ENCODE measurements at places on chromosomes 1 and 21.
A peak's percentile ranks its signal among the peaks of the same experiment; 100 is the strongest.

DNA sequence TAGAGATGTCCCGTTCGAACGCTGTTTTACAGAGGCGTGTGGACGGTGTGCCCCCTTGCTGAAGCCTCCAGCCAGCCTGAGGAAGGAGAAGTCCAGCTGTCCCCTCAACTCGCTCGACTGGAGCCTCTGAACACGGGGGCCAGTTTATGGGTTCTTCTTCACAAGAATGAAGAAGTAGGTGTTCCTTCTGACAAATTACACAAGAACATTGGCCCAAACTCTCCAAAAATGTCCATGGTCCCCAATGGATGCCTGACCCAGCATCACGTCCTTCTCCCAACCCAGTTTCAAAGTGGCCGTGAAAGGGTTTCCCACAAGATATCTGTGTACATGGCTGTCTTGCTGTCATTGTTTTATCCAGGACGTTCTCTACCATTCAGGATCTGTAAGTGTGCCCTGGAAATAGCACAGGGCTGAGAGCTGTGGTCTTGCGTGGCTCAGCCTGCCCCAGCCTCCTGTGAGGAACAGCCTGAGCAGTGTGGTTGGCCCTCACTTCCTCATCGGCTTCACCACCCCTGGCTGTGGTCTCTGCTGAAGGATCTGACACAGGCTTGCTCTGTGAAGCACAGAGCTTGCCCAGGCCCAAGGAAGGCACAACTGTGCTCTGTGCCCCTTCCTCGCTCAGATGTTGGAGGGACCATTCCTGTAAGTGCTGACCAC lies 1.0 kb upstream of the S100B start:
- DNase-seq = no peak

GRCh38 chr1:41323243-41323642 lies 38.0 kb upstream of the FOXO6 start:
- no peak for DNase-seq

GRCh38 chr21:28224191-28224726 lies 768.4 kb downstream of the LTN1 start:
- DNase-seq = no peak

- DNase-seq = no peak
Measured at GRCh38 chr21:20645344-20645743, 352.9 kb upstream of the NCAM2 start.

- DNase-seq = no peak
Measured at GRCh38 chr1:72018562-72018961, 263.8 kb downstream of the NEGR1 start.

DNA sequence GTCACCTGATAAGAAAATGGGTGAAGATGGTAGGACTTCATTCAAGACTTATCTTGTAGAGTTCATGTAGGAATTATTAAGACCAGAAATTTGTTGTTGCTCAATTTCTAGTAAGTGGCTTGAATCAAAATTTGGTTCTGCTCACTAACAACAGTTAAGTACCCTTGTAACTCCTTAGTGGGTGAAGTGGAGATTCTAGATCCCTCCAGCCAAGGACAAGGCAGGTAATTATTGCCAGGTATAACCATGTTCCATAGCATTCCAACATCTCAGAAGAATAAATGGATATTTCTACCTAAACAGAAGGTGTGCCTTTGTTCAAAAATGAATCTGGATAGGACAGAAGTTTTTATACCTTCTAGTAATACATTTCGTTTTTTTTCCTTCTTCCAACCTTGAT lies 282.3 kb downstream of the DUSP10 start:
- DNase-seq = no peak

GRCh38 chr1:228945885-228946284 lies 210.6 kb downstream of the RHOU start:
- DNase-seq = no peak

DNA sequence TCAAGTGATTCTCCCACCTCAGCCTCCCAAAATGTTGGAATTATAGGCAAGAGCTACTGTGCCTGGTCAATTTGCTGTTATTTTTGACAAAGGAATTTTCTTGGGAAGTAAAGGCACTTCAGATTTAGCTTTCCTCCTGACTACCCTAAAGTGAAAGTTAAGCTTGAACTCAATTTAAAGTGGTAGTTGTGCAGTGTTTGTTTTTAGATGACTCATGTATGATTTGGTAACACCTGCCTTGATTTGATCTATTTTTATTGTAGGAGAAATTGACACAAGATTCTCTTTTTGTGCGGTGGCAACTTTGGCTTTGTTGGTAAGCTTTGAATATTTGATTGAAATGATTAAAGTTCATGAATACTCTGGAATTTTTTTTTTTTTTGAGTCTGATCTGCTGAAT lies 5.0 kb downstream of the RABGGTB start:
- DNase-seq = no peak

DNA sequence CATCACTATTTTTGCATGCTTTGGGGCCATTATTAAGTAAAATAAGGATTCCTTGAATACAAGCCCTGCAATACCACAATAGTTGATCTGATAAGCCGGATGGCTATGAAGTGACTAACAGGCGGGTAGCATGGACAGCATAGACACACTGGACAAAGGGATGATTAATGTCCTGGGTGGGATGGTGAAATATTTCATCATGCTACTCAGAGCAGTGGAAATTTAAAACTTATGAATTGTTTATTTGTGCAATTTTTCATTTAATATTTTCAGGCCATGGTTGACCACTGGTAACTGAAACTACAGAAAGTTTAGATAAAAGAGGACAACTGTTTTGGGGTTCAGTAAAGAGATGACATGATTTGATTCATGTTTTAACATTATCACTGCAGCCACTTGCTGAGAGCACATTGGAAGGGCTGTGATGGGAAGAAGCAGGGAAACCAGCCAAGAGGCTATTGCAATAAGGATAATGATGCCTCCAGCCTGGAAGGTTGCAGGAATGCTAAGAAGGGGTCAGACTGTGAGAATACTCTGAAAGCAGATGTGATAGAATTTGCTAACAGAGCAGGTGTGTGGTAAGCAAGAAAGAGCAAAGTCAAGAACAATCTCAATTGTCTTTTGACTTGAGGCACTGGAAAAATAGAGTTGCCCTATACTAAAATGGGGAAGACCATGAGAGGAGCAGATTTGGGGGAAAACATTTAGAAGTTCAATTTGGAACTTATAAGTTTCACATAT lies 62.5 kb upstream of the TNFSF4 start:
- no peak for DNase-seq

- no peak for DNase-seq
Measured at GRCh38 chr1:85188530-85188929, 12.3 kb downstream of the SYDE2 start.

DNA sequence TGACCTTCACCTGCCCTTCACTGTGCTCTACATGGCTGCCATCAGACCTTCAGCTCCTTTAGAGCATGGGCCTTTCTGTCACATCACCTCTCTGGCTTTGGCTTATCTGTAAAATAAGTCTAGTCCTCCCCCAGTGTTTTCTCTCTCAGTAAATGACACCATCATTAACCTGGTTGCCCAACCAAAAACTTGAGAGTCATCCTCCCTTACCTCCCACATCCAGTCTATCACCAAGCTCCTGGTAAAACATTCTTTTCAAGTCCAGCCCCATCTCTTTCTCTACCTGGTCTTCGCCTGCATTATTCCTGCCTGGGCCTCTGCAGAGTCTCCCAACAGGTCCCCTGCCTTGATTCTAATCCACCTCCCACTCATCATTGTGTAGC lies 13.1 kb downstream of the SLC26A9 start:
- DNase-seq = no peak

GRCh38 chr1:1680031-1680911 lies 12.3 kb downstream of the SLC35E2B start:
- no peak for DNase-seq

GRCh38 chr1:110877776-110878175 lies 4.8 kb downstream of the CD53 start:
- no peak for DNase-seq

GRCh38 chr1:173356191-173356762 lies 120.9 kb upstream of the PRDX6 start:
- no peak for DNase-seq

- DNase-seq = no peak
Measured at GRCh38 chr1:6059866-6060265, 14.2 kb downstream of the KCNAB2 start.

DNA sequence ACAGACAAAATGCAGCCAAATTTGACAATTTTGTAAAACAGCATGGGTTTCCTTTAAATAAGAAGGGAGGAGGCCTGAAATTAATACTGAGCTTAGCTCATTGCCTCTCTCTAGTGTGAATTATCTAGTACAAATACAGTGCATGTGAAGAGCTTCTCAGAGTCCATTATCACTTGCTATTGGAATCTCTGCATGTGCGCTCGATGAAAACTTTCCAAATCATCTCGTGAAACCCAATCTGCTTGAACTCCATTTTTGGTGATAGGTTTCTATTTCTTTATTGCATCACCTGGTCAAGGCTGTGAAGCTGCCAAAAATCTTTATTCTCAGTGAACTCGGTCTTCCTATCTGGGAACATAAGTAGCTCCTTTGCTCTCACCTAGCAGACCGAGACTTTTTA lies 49.5 kb upstream of the LYPLAL1 start:
- DNase-seq = no peak

DNA sequence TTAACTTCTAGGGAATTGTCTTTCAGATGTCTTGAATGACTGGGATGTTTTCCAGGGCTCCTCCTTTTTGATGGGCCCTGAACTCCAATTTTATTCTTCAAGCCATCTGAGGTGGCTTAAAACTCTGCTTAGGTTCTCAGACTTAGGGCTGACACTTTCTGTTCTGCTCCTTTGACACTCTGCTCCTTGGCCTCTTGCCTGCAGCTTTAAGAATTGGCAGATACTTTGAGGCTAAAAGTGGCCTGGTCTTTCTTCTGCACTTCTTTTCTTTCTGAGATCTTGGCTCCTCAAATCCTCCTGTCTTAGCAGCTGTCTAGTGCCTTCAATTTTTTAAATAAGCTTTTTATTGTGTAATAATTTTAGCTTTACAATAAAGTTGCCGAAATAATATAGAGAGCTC lies 294.6 kb downstream of the RPS6KC1 start:
- DNase-seq = no peak

DNA sequence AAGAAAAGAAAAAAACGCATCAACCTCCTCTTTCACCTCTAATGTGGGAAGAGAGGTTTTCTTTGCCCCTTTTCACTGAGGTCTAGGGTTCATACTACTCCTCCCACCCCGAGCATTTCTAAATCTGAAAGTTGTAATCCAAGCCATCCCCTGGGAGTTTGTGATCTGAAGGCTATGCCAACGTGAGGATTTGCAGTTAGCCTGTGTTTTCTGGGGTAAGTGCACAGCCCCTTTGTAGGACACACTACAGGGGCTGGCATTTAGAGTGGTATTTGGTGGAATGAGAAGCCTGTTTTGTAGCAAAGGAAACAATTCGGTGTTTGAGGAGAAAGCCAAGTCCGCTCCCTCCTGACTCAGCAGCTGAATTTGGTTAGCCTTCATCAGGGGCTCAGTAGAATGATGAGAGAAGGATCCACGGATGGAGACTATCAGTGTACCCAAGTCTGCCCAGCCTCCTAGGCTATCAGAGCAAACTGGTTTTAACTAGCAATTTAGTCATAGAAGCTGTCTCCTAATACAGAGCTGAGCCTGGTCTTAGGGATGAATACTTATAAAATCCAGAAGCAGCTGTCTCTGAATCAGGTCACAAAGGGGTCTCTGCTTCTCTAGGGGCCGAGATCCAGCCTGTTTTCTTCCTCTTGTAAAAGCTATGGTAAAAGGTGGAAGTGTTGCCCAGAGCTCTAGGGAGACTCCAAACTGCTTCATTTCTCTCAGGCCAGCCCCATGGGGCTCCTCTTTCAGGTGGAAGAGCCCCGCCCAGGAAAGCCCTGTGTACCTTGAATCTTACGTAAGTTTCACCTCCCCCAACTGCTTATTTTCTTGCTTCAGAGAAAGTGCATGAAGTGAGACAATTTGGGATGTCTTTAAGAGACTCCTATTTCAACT lies 2.1 kb downstream of the PCP4L1 start:
- DNase-seq = no peak

DNA sequence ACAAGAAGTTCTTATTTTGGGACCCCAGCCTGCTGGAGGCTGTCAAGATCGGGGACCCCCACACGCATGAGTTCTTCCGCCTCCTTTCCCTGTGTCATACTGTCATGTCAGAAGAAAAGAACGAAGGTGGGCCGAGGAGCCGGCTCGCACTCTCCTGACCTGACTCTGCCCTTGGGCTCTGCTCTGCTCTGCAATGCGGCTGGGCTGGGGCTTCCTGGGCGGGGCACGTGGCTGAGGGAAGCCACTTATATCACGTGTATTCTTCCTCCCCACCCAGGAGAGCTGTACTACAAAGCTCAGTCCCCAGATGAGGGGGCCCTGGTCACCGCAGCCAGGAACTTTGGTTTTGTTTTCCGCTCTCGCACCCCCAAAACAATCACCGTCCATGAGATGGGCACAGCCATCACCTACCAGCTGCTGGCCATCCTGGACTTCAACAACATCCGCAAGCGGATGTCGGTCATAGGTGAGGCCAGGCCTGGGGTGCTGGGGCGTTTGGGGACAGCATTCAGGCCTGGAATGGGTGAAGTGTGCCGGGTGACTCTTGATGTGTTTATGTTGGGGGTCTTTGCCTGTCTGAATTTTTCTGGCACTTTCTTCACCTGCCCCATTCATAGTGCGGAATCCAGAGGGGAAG lies 17.6 kb downstream of the ATP8B2 start:
- no peak for DNase-seq

GRCh38 chr1:209808059-209808581 lies 2.2 kb upstream of the IRF6 start:
- no peak for DNase-seq

- DNase-seq = peak; percentile 23
Measured at GRCh38 chr1:116986421-116987255, 14.9 kb upstream of the CD101 start.

GRCh38 chr1:117568999-117569398 lies 36.8 kb upstream of the TENT5C start:
- DNase-seq = no peak

DNA sequence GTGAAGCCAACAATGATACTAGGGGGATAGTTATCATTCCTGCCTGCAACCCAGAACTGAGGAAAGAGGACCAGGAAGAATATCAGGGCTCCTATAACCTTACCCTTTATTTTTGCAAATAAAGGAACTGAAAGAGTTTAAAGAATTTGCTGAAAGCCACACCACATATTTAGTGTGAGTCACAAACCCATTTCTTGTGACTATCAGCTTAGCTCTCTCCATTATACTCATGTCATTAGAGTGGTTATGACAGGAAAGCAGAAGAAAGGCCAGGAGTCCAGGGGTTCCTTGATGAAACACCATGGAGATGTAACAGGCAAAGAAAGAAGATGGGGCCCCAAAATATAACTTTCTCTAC lies 141.1 kb upstream of the SAMSN1 start:
- no peak for DNase-seq

- DNase-seq = no peak
Measured at GRCh38 chr1:68384872-68385411, 64.8 kb downstream of the RPE65 start.

Data from activated CD4-positive, alpha-beta T cell treated with anti-CD3 and anti-CD28 coated beads, Interleukin-2, amount 50 U/mL, for 24 hours (primary cell).